ENCODE measurements at places on chromosomes 2 and 18.

DNA sequence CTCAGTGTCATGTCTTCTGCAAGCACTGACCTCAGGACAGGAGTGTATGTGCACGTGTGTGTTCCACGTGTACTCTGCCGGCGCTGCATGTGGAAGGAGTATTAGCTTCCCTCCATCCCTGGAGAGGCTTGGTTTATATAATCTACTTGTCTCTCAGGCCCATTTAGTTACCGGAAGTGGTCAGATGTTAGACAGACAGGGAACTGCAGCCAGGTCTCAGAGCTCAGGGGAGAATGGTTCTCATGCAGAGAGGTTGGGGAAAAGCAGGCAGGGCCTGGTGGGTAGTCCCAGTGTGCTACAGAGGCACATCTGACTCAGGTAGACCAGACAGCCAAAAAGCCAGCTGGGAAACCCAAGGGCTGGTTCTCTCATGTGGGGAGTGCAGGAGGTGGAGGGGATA is 167.9 kb downstream of the CTIF start:
- no peak for DNase-seq

GRCh38 chr2:224520064-224520463 is 65.1 kb downstream of the CUL3 start:
- no peak for DNase-seq

GRCh38 chr2:45289997-45290709 is 280.9 kb upstream of the SIX2 start:
- no peak for DNase-seq

DNA sequence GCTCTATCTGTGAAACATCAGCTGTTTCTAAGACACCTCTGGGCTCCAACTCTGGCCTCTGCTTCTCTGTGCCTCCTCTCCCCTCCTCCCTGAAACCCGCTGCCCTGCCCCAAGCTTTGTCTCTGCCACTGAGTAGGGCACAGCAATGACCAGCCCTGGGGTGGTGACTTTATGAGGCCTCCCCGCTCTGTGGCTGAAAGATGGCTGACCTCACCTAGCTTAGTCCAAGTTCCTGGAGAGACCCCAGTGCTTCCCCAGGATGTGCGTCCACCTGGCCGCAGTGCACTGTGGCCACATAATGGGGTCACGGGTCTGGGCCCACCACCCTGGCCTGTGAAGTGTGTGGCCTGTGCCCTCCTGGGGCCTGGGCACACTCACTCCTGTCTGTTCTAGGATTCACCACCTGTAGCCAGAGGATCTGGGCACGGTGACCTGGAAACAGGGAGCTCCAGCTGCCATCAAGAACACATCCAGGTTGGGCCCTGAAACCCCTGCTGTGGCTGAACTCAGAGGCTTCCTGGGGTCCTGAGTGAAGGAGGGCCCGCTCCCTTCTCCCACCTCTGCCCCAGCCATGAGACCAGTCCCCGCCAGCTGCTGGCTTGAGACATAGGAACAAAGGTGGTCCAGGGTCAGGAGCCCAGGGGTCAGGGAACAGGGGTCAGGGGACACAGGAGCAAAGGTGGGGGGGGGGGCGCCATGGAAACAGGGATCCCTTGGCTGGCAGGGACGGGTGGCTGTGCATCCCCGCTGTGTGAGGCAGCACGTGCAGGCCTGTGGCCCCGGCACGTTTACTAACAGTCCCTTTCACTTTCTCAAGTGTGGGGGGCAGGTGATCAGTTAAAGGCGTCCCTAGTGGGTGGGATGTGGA is 29.3 kb upstream of the OTOS start:
- DNase-seq, result no peak

- no peak for DNase-seq
Measured at GRCh38 chr2:239306274-239307220, 94.3 kb downstream of the HDAC4 start.

DNA sequence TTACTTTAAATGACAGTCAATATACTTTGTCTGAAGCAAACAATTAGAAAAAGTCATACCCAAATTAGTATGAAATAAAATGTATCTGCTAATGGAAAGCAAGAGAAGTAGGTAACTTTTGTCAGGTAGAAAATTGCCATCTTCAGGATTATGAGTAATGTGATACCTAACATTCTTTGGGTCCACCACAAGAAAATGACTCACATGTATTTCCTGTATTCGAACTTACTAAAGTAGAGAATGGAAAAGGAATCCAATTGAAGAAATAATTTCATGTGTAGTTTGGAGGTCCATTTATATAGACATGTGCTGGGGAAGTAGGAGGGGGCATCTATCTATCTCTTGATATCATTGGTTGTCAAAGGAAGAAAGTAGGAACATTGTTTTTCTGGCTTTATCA is 636.2 kb upstream of the CHAC2 start:
- DNase-seq, result no peak

- DNase-seq, result no peak
Measured at GRCh38 chr2:231378026-231378722, 17.3 kb upstream of the B3GNT7 start.

GRCh38 chr2:147275943-147276342 is 568.9 kb upstream of the ACVR2A start:
- DNase-seq, result no peak

- DNase-seq, result no peak
Measured at GRCh38 chr2:54459037-54459441, 2.9 kb downstream of the SPTBN1 start.

DNA sequence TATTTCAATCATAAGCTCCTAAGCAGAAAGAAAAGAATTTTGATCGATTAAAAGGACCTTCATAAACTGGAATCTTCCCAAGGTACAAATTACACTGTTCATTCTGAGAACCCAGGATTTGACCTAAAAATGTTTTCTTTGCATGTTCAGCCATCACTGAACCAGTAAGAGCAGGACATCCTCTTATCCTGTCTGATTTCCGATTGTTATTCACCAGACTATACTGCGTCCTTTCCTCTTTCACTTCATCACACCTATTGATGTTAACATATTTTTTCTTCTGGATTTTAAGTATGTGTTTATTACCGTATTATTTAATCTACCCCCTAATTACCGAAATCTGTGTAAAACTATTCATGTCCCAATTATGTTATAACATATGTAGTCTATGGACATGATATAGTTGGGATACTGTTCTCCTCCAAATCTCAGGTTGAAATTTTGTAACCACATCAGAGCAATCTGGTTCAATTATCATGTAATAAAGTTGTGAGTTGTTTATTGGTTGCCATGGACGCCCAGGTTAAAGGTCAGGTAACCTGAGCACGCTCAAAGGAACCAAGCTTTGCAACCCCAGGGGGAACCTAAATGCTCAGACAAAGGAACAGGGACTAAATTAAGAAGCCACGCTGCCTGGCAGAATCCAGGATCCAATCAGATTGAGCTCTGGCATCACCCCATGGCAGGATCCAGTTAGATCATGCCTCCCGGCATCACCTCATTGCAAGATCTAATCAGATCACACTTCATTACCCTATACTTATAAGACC is 11.6 kb upstream of the TBC1D8 start:
- DNase-seq, result no peak

GRCh38 chr18:37179384-37179783 is 350.5 kb downstream of the KIAA1328 start:
- DNase-seq, result no peak

GRCh38 chr2:17573085-17573803 is 32.7 kb downstream of the VSNL1 start:
- no peak for DNase-seq

GRCh38 chr18:47978141-47978540 is 47.7 kb upstream of the SMAD2 start:
- no peak for DNase-seq

- no peak for DNase-seq
Measured at GRCh38 chr18:60096428-60096827, 196.6 kb downstream of the PMAIP1 start.

- DNase-seq, result no peak
Measured at GRCh38 chr2:146523196-146523595, 1321.6 kb upstream of the ACVR2A start.

GRCh38 chr18:6055711-6056110 is 160.4 kb upstream of the TMEM200C start:
- DNase-seq, result no peak

DNA sequence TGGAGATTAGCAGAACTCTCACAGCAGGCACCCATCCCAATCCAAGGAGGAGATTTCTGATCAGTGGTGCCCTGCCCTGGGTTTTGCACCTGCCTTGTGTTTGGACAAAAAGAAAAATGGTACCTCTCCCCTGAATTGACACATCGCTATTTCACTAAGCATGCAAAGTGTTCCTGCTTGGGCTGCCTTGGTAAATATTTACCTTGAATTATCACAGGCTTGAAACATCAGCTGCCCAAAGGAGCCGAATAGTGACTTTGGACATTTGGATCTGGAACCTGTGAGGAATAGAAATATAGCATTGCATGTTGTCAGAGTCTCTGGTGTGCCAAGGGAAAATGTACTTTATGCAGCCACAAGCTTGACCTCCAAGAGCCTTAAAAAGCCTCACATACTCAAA is 926.4 kb upstream of the FANCL start:
- no peak for DNase-seq

GRCh38 chr2:31711737-31712136 is 131.0 kb upstream of the SRD5A2 start:
- no peak for DNase-seq

- DNase-seq, result no peak
Measured at GRCh38 chr2:187976259-187976985, 315.3 kb upstream of the GULP1 start.

GRCh38 chr2:229734410-229734809 is 20.1 kb upstream of the DNER start:
- no peak for DNase-seq

GRCh38 chr2:187017438-187017837 is 168.5 kb upstream of the ZSWIM2 start:
- DNase-seq, result no peak

GRCh38 chr2:160418853-160419252 is 74.8 kb downstream of the RBMS1 start:
- no peak for DNase-seq

GRCh38 chr2:95208106-95208505 is 785 bp downstream of the ZNF892 start:
- DNase-seq, result no peak

DNA sequence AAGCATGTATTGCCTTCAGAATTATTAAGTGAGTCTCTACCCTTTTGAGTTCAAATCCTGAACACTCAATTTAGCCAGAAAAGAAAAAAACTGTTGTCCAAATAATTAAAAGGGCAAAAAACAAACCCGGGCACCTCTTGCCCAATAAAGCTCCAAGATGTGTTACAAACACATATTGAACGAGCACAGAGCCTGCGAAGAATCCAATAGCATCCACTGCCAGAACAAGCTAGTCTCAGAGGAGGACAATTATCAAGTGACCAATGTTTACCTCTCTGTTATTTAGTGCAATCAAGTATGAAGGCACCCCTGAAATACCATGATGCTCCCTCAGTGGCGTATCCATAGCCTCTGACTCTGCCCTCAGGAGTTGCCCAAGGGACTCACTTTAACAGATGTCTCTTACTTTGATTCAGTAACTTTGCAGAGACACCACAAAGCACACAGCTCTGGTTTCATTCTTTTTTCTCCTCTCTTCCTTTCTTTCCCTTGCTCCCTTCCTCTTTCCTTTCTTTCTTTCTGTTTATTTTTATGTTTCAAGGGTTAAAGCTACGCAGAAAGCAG is 93.5 kb upstream of the SPATS2L start:
- DNase-seq, result no peak

DNA sequence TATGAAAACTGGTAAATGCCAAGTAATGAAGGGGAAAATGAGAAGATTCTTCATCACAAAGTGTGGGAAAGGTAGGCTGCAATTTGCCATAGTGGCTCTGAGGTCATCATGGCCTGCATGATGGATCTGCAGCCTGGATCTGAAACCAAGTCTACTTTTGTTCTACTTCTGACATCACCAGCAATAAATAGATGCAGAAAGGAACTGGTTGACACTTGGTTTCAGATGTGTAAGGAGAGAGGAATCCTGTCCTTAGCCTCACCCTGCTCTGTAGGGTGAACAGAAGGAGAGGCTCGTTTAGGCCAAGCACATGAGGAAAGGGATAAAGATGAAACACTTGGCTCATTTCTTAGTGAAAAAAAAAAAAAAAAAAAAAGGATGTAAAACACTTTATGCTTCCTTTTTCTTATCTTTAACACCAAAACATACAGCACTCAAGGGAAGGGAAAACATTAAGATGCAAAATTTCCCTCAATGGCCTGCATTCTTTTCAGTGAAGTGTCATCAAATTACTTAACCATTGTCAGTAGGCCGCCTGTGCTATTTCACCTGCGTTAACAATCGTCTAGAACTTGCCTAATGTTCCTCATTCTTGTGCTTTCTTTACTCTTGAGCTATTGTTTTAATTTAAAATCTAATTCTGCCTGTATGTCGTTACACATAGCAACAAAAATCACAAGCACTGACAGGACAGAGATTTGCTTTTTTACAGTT is 3.9 kb downstream of the NEB start:
- no peak for DNase-seq

DNA sequence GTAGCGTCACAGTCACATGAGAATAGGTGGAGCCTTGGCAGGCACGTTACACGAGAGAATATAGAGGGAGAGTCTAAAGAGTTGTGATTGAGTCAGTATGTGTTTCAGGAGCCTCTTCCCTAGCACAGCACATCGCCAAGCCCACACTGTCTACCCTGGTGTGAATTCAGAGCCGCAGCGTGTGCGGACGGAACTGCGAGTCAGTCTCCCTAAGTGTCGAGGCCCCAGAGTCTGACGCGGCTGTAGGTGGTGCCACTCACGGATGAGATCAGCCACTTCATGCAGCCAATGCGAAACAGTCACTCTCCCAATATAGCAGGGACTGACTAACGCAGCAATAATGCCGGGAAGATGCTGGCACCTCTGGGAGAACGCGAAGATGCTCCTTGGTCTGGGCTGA is 587.3 kb upstream of the ID2 start:
- DNase-seq, result no peak

DNA sequence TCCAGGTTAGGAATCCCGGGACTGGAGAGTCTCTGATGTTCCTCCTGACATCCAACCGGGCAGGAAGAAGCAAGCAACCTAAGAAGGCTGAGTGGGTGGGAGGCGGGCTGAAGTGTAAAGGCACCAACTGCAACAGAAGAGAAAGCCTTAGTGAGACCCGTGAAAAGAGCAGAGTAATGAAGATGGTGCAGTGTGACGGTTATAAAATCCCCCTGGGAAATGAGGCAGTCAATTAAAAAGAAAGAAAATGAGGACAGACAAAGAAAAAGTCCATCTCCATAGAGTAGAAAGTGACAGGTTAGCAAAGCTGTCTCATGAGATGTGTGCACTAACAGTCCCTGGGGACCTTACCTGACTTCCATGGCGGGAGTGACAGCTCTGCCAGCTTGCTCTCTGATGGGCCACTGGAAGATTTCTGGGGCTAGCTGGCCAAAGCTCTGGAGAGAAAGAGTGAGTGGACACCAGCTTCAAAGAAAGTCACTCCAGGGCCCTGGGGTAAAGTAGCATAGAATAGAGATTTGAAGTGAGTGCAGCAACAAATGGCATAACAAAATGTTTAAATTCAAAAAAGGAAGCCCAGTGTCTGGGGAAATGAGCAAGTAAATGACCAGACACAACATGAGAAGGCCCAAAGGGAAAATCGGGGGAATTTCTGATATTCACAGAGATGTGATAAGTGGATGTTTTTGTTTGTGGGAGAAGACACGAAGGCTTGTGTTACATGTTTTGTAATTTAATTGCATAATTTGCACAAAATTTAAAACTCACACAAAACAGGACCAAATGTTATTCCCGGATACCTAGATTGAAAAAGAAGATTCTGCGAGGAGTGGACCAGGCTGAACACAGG is 44.1 kb upstream of the IGFBP2 start:
- DNase-seq, result no peak

GRCh38 chr2:101921953-101922325 is 69.8 kb upstream of the IL1R2 start:
- no peak for DNase-seq
